Sciatic nerve (tissue), 2 donors: ENCODE measurements at places on chromosomes 11 and 22. TPM values are rescaled to one million over a fixed set of nuclear protein-coding genes. Genes with fewer than 3 reads are reported as not detected.

TUBA8 gene
- 3.7 TPM for total RNA-seq

GPR83 gene
- 0.62 TPM for total RNA-seq

OR5T3 gene
- total RNA-seq, result not detected

DPAGT1 gene
- 28.9 TPM for total RNA-seq

TBX10 gene
- not detected for total RNA-seq

MYO7A gene
- 16.7 TPM for total RNA-seq
